Inflammatory macrophage (primary cell): ENCODE measurements at places on chromosomes 13 and 19.
A peak's percentile ranks its signal among the peaks of the same experiment; 100 is the strongest.

- no peak for DNase-seq
Measured at GRCh38 chr13:45859705-45860104, 8.2 kb upstream of the SIAH3 start.

- peak; percentile 57 for DNase-seq
Measured at GRCh38 chr19:7561325-7561724, 25.8 kb downstream of the PNPLA6 start.

GRCh38 chr13:93227280-93227877 is 772 bp downstream of the GPC6 start:
- no peak for DNase-seq

DNA sequence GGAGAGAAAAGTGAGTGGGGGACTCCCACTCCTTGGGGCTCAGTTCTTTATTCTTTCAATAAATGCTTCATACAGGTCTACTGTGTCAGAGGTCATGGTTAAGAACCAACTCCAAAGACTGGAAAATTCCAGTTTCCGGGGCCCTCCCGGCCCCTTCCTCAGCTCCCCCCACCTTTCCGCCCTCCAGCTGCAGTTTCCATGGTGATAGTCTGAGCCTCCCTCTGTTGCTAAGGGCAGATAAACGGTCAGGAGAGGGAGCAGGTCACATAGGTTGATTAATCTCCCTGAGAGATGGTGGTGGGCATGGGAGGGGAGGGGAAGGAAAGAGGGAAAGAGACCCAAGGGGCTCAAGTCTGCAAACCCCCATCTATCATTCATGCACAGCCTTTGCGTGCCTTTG is 131.5 kb upstream of the USP29 start:
- DNase-seq: no peak

DNA sequence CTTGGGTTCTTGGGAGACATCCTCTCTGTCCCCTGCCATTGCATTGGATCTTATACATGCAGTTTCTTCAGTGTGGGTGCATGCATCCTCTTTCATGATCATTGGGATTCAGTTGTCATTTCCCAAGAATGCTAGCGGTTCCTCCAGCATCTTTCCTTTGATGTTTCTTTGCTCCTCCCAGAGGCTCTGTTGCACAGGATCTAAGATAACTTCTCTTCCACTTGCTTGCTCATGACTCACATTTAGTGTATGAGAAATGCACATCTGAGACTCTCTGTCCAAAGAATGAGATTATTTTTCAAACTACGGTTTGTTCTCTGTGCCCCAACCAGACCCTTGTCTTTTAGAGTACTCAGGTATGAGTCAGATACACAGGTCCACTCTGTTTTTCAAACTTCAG is 197.1 kb downstream of the NDFIP2 start:
- DNase-seq: no peak

DNA sequence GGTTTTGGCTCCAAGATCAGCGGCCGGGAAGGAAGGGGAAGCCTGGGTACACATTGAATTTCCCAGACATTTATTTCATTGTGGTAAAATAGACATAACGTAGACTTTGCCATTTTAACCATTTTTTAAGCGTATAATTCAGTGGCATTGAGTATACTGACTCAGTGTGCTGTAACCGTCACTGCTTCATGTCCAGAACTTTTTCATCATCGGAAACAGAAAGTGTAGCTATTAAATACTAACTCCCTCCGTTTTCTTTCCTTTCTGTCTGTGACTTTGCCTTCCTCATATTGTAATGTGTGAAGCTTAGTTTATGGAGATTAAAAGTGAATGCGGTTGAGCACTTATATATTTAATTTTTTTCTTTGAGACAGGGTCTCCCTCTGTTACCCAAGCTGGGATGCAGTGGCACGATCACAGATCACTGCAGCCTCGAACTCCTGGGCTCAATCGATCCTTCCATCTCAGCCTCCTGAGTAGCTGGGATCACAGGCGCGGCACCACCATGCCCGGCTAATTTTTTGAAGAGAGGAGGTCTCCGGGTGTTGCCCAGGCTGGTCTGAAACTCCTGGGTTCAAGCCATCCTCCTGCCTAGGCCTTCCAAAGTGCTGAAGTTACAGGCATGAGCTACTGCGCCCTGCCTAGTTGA is 1.4 kb downstream of the HNRNPM start:
- no peak for DNase-seq

DNA sequence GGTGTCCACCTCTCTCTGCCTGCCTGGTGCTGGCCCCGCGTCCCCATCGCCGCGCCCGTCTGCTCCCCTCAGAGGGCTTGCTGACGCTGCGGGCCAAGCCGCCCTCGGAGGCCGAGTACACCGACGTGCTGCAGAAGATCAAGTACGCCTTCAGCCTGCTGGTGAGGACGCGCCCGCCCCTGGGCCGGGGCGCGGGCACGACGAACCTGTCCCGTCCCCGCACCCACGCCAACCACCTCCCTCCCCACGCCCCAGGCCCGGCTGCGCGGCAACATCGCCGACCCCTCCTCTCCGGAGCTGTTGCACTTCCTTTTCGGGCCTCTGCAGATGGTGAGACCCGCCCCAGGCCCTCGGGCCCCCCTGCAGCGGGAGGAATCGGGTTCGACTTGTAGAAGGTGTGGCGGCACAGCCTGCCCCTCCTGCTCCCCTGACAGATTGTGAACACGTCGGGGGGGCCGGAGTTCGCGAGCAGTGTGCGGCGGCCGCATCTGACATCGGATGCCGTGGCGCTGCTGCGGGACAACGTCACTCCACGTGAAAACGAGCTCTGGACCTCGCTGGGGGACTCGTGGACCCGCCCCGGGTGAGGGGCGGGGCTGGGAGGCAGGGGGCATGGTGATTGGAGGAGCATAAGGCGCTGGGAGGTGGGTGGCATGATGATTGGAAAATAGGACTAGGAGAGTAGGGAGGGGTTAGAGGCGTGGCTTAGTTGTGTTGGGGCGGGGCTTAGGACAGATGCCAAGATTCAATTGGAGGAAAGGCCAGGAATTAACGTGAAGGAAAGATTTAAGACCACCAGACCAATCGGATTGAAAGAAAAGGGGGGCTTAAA is 6.6 kb downstream of the EPS8L1 start:
- peak; percentile 54 for DNase-seq

GRCh38 chr13:53311561-53311960 is 282.9 kb downstream of the OLFM4 start:
- DNase-seq: no peak

DNA sequence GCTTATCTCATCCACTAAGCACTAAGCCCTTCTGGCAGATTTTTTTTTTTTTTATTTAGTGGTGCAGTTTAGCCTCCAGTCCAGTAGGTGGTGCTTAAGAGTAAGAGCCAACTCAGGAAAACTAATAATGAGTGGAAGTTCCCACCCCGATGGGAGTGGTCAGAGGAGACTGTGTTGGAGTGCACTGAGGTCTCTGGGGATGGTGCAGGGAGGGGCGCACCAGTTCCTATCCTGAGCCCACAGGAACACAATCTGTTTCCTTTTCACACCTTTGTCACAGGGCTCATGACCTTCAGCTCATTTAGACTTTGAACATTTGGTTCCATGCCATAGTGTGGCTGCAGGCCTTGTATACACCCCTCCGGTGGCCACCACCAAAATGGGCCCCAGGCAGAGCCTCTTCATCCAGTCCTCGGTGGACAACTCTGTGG is 367.4 kb downstream of the SPRY2 start:
- DNase-seq: peak; percentile 43

GRCh38 chr13:40530961-40531360 is 135.5 kb downstream of the FOXO1 start:
- DNase-seq: no peak
